GF-D8 (cell line): ENCODE measurements at places on chromosomes 2 and 18.

GRCh38 chr2:120540719-120541552 is 194.7 kb upstream of the GLI2 start:
- DNase-seq: no peak

DNA sequence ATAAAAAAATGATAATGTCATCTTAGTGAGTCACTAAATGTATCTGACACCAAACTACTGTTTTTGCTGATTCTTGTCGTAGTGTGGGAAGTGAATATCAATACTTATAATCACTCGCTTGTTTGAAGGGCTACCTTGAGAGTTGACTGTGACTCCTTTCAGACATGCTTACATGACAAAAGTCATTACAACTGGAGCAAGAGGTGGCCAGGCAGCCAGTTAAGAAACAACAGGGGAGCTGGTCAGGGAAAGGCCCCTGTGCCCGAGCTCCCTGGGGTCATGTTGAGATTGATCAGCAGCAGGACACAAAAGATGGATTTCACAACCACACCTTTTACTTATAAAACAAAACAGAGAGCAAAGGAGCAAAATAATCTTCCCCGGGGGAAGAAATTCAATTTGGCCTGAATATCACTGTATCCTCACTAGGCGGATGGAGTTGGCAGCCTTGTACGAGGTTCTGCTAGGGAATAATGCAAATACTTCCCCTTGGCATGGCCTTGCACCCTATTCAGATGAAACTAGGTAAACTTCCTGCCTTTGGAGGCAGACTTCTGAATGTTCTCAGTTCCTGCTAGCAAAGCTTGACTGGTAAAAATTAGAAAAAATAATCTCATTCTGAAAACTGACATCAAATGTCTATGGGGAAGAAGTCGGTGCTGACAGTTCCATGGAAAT is 101.2 kb downstream of the DYNC1I2 start:
- no peak for DNase-seq

DNA sequence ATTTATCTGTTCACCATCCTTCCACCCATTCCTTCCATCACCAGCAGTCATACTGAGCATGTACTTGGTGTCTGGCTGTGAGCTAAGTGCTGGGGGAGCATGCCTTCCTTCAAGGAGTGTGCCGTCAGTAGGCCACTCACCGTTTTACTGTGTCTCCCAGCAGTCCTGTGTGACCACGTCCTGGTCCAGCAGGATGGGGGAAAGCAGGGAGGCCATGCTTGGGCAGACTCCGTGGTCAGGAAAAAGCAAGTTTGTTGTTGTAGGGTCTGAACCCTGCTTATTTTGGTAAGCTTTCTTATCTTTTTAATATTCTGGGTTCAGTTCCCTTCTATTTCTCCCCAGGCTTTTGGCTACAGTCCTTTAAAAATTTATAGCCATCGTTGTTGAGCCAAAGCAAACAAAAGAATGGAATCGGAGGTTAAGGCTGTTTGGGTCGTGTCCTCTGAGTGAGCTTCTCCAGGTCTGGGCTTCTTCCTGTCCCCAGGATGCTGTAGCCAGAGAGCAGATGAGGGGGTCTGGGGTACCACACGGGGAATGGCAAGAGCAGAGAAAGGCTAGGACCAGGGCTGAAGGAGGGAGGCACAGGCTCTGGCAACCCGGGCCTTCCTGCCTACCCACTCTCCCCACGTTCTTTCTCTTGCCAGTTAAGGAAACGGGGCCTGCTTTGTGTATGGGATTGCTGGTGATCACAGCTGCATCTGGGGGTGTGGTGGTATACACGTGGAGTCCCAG is 13.5 kb downstream of the SLC30A3 start:
- DNase-seq: no peak

DNA sequence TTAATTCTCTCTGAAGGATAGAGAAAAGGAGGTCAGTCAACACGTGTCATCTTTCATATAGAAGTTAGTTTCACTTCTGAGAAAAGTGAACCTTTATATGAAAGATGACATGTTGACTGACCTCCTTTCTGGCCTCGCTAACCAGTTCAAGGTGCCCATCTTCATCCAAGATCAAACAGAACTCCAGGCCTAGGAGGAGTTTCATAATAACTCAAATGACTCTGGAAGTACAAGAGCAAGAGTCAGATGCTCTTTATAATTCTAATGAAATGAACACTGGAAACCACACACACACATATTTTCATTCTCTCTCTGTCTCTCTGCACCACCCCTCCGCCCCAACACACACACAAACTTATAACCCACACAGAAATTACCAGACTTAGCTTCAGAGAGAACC is 16.3 kb downstream of the ANKRD44 start:
- no peak for DNase-seq
